ENCODE measurements at places on chromosomes 6 and 20.

DNA sequence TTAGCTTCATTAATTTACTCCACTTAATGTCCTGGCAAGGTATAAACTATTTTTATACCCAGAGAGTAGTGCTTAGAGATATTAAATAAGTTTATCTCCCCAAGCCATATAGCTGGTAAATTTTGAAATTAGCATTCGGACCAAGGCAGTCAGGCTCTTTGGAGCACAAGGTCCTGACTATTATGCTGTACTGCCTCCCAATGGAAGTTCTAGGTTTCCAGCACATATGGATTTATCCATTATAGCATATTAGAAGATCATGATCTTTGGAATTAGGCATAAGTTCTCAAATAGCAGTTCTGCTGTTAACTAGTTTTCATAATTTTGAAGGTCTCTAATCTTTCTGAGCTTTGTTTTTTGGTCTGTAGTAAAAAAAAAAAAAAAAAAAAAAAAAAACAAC, 835.3 kb upstream of the EPHA7 start:
- DNase-seq, result no peak

GRCh38 chr20:23286346-23286745, 64.2 kb upstream of the NXT1 start:
- DNase-seq, result no peak

DNA sequence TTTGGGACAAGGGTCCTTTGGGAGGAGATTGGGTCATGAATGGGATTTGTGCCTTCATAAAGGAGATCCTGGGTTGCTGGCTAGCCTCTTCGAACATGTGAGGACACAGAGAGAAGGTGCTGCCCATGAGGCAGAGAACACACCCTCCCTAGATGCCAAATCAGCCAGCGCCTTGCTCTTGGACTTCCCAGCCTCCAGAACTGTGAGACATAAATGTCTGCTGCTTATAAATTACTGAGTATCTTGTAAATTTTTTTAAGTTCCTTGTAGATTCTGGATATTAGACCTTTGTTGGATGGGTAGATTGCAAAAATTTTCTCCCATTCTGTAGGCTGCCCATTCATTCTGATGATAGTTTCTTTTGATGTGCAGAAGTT, 297.5 kb upstream of the FOXQ1 start:
- no peak for DNase-seq

DNA sequence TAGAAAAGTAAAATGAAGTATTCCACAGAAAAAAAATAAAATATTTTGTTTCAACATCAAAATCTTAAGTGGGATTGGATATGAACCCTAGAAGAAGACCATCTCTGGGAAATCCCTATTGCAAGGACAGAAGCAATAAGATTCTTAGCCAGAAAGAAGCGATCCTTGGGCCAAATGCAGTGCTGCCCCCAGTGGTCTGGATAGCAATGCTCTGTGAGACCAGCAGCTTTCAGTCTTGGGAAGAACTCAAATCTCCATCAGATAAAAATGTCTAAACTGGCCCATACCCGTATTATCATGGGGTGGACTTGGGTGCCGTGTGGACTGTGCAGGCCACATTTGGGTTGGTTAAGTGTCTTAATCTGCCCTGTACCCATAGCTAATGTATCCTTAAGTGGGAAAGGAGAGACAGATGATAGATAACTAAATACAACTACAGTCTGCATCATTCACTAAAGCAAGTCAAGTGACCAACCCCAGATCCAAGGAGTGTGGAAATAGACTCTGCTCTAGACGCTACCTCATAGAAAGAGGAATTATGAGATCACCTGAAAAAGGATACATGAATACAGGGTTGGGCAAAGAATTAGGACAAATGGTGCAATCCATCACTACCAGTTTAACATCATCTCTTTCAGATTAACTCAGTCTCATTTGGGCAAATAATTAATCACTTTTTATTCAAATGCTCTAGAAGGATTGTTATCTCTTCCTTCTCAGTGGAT, 38.9 kb upstream of the SNAP25 start:
- DNase-seq, result no peak

- DNase-seq, result no peak
Observed at GRCh38 chr6:165766026-165766425, 103.0 kb upstream of the PDE10A start.

- no peak for DNase-seq
Observed at GRCh38 chr6:162706232-162706631, 21.3 kb downstream of the PRKN start.

DNA sequence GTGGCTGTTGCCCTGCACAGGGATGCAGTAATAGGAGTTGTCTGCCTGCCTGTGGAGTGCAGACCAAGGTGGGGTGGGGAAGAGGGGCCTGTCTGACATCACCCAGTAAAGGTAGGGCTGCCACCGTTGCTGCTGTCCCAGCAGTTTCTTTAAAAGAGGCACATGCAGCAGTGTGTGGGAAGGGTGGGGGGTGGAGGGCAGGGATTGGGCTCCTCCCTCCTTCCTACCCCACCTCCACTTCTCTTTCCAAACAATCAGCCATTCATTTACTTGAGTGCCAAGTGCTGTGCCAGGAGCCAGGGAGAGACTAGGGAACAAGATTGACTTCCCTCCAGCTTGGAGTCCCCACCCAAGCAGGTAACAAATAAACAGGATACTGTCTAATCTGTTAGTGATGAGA, 66.8 kb upstream of the MYL9 start:
- no peak for DNase-seq

DNA sequence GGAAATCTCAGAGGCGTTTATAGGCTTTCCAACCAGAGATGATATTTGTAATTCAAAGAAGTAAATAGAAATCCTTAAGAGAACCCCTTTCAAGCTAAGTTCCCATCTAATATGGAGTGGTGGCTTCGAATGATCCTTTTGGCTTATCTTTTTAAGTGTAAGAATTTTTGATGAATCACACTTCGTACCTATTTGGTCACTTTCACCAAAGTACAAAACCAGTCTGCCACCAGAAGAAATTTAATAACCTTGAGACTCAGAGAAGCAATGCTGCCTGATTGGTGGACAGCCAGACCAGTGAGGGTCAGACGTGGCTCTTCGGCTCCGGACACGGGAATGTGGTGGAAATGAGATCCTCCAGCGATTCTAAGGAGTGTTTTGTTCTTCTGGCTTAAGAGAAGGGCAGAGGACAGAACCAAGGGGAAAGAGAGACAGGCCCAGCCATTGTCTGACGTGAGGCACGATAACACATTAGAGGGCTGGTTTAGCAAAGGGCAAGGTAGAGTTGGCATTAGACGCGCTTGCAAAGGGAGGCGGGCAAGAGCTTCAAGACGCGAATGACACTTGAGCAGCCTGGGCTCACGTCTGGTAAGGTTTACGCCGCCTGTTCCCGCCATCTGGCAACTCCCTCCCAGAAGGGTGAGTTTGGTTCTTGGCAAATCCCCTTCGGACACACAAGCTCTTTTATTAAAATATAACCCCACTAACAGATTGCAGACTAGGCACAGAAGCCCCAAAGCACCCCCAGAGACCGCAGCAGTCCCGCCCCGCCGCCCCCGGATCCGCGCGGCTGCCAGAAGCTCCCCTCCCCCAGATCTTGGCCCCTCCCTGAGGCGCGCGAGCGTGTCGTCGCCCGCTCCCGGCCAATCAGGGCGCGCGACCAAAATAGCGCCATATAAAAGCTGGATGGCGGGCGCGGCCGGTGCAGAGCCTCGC, 50.0 kb upstream of the EZR start:
- no peak for DNase-seq

- DNase-seq, result no peak
Observed at GRCh38 chr6:75551367-75551952, 50.2 kb upstream of the SENP6 start.

- no peak for DNase-seq
Observed at GRCh38 chr6:78967191-78967590, 99.8 kb downstream of the IRAK1BP1 start.

DNA sequence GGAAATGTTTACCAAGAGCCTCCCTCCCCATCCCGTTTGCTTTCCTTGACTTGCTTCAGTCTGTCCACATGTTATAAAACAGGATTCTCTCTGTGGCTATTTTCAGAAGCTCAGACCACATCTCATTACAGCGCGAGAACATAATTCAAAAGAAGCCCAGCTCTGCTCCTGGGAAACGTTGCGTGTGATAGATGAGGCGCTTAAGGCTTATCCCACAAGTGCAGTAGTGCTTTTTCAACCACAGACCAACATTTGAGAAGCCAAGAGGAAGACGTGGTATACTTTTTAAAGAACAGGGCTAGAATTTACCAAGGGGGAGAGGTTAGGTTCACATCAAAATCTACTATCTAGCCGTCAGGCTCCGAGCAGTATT, 239.5 kb downstream of the SLC24A3 start:
- no peak for DNase-seq

GRCh38 chr6:104728448-104728847, 131.3 kb downstream of the HACE1 start:
- DNase-seq, result no peak

- DNase-seq, result no peak
Observed at GRCh38 chr6:27531772-27532459, 59.0 kb upstream of the ZNF184 start.

DNA sequence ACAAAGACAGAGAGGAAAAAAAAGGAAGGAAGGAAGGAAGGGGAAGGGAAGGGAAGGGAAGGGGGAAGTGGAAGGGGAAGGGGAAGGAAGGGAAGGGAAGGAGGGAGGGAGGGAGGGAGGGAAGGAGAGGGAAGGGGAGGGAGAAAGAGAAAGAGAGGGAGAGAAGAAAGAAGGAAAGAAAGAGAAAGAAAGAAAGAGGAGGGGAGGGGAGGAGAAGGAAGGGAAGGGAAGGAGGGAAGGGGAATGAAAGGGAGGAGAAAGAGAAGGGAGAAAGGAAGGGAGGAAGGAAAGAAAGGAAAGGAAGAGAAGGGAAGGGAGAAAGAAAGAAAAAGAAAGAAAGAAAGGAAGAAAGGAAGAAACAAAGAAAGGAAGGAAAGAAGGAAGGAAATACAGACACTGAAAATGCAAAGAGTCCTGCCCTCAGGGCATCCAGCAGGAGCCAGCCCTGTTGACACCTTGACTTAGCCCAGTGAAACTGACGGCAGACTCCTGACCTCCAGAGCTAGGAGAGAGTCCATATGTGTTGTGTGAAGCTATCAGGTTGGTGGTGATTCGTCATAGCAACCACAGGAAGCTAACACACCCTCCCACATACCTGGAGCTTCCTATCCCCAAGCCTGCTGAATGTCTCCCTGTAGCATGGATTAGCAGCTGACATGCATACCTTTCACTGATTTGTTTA, 58.7 kb upstream of the SULF2 start:
- DNase-seq, result no peak

DNA sequence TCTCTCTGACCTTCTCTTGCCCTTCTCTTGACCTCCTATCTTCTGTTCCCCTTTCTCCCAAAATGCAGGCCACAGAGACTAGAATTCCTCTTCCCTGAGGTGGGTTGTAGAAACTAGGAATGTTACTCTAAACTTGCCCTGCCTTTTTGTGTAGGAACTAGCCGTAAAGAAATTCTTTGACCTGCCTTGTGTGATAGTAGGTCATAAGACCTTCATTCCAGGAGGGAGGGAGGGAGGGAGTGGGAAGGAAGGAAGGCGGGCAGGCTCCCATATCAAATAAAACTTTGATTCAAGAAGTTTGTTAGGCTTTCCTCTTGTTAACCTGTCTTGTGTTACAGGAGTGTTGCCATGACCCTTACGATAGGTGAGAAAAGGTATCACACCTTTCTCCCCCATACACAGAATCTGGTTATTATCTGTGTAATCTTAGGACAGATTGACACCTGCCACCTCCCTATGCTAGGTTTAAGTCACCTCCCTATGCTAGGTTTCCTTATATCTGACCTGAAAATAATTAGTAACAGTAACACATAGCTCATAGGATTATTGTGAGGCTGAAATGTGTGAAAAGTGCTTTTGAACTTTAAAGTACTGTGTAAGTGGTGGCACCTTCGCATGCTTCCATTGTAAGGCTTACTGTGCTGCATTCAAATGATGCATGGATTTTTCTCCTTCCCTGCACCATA, 32.6 kb upstream of the FUCA2 start:
- no peak for DNase-seq

DNA sequence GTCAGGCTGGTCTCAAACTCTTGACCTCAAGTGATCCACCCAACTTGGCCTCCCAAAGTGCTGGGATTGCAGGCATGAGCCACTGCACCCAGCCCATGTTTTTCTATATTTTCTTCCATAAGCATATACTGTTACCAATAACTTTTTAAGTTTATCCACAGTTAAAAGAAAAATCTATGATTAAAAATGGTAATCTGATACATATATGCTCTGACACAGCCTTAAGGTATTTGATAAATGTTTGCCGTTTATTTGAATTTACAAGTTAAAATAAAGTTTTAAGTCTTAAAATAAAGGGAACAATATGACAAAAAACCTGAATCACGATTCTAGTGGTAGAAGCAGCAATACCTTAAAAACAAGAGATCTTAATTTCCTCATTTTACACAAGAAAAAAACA, 5.2 kb downstream of the STK38 start:
- no peak for DNase-seq

DNA sequence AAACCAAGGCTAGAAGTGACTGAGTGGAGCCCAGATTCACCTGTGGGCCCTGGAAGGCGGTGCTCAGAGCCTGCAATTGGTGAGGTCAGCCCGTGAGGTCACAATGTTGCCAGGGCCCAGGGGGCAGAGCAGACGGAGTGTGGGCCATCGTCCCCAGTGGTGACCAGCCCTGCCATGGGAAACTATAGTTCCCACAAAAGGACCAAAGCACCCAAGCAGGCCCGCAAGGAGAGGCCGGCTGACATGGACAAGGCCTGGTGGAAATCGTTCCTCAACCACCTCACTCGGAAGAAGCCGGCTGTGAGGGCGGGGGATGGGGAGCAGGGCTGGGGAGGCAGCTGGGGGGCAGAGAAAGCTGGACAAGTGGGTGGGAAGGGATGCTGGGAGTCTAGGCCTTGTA, at the start of gene C20orf144:
C20orf144 (plus strand) TSS at position 156 of the 400 bp plus-strand sequence; CDS start at position 175, 19 bp downstream.
- no peak for DNase-seq

DNA sequence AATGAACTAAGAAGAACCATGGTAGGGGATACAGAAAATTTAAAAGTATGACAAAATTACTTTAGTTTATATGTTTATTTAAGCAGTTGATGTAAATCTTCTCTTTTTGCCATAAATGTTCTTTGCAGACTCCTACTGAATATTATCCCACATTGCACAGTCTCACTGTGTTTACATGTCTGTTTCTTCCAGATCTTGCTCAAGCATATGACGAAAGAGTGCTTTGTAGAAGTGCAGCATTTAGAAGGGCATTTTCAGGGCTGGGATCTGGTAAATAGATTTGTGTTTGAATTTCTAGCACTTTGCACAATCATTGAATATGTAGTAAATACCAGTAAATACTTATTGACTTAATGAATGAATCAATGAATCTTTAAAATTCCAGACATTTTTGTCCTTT, 152.0 kb upstream of the EPHA7 start:
- DNase-seq, result no peak

DNA sequence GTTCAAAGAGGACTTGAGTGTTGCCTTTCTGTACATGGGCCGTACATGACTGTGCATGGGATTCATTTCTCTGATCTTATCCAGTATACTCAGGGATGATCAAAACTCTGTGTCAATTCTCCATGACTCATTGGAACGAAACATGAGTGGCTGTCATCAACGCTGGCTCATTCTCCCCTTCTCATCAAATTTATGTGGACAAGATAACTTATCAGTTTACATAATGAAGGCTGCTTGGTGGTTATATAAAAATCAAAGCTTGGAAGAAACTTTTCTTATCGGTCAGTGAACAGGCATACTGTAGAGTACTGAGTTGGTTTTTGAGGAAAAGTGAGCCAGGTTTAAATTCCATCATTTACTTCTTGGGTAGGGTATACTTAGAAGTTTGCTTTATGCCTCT, 24.9 kb downstream of the CRISP1 start:
- no peak for DNase-seq

Data from effector CD4-positive, alpha-beta T cell (primary cell).